Stimulated activated CD4-positive, alpha-beta T cell treated with anti-CD3 and anti-CD28 coated beads, Interleukin-4, amount 100 ng/mL, for 48 hours (primary cell): ENCODE measurements at places on chromosomes 12 and 14.

DNA sequence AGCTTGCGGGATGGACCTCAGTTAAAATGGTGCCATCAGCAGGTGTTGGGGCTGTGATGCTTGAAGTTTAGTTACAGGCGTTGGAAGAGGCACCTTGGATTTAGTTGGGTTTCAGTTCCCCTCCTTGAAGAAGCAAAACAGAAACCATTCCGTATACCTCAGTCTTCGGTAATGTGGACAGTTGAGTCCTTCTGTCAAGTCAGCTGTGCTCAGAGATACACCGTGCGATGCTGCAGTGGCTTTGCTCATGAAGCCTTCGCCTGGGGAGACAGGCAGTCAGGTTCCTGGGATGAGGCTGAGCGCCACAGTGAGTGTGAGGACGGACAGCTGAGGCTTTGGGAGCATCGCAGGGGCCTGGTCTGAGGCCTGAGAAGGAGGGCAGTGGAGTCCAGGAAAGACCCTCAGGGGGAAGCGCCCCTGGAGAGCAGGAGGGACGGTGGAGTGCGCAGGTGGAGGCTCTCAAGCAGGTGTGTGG is 7.4 kb downstream of the RAN start:
- DNase-seq, result no peak

DNA sequence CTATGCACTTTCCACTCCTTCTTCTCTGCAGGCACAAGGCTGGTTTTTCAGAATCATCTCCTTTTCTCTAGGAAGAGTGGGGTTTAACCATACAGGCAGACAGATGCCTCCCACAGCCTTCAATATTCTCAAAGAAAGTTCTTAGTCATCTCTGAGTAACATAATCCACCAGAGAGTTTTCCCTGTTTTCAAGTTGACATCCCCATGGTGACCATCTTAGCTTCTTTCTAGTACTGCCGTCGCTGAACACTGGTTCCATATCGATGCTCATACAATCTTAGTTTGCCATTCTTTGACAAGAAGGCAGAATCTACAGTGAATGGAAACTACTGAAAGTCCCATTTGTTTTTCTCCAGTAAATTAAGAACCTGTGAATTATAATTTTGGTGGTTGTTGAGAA is 28.6 kb downstream of the TPH2 start:
- DNase-seq, result no peak

DNA sequence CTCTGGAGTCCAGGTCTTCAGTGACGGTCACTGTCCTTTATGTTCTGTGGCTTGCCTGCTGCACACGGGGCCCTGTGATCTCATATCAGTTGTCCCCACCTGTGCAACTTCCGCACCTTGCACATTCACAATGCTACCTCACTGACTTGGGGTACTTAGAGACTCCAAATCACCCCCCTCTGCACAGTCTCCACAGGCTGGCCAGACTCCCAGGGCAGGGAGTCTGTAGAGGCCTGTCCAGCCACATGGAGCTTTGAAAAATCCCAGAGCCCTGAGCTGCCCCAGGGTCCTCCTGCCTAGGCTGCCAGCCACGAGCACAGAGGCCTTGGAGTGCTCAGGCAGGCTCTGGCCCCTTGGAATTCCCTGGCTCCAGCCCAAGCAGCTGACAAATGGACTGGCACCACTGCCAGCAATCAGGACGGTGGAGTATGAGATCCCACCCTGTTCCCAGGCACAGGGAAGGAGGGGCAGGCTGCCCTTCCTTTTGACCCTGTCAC is 26.4 kb downstream of the CMKLR1 start:
- no peak for DNase-seq

DNA sequence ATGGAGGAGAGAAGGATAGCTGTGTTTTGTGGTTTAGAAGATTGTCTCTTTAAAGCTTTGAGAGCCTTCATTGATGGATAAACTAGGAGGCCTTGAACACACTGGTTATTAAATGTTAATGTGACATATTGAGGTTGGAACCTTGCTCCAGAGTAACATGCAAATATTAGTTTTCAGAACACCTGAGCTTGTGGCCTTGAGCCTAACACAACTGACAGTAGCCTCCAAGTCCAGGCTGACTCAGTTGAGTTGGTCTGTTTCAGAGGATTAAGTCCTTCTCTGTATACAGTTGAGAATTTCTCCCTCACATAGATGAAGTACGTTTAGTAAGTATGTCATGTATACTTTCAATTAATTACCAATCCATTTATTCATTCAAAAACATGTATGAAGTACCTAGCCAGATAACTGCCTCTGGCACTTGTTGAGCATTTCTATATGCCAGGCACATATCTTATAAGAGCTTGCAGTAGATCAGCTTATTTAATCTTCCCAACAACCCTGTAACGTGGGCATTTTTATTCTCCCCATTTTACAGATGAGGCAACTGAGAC is 63.5 kb downstream of the ELK3 start:
- no peak for DNase-seq

GRCh38 chr12:4154672-4155225 is 118.8 kb upstream of the CCND2 start:
- no peak for DNase-seq
